ENCODE measurements at places on chromosomes 4 and X.

DNA sequence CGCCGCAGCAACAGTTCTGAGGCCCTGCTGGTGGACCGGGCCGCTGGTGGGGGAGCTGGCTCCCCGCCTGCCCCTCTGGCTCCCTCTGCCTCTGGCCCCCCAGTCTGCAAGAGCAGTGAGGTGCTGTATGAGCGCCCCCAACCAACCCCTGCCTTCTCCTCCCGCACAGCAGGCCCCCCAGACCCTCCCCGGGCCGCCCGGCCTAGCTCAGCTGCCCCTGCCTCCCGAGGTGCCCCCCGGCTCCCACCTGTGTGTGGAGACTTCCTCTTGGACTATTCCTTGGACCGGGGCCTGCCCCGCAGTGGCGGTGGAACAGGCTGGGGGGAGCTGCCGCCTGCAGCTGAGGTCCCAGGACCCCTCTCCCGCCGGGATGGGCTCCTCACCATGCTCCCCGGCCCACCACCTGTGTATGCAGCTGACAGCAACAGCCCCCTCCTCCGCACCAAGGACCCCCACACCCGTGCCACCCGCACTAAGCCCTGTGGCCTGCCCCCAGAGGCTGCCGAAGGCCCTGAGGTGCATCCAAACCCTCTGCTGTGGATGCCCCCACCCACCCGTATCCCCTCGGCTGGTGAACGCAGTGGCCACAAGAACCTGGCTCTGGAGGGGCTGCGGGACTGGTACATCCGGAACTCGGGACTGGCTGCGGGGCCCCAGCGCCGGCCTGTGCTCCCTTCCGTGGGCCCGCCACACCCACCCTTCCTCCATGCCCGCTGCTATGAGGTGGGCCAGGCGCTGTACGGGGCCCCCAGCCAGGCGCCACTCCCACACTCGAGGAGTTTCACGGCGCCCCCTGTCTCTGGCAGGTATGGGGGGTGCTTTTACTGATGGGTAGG is 6.3 kb downstream of the PRAF2 start:
- DNase-seq, result no peak

GRCh38 chrX:16215660-16216059 is 48.4 kb downstream of the MAGEB17 start:
- DNase-seq, result no peak

DNA sequence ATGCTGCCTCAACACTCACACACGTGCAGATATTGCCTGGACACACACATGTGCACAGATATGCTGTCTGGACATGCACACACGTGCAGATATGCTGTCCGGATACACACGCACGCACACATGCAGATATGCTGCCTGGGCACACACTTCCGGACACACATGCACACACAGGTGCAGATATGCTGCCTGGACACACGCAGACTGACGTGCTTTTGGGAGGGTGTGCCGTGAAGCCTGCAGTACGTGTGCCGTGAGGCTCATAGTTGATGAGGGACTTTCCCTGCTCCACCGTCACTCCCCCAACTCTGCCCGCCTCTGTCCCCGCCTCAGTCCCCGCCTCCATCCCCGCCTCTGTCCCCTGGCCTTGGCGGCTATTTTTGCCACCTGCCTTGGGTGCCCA is 14.7 kb downstream of the FGFRL1 start:
- no peak for DNase-seq

GRCh38 chrX:155956099-155956498 is 41.4 kb upstream of the IL9R start:
- no peak for DNase-seq

DNA sequence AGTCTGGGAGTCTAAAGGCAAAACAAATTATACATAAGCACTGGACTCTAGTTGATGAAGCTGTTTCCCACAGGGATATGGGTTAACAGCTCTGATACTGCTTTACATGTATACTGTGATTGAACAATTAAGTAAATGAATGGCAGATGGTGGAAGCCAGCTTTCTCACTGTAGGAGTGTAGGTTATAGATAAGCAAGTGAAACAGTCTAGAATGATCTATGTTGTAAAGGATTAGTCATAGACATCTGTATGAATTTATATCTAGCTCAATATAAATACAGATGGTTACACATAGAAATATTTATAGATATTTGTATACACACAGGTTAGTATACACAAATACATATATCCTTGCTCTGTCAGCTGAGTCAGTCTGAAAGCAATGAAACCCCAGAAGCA is 276.1 kb downstream of the PPARGC1A start:
- no peak for DNase-seq

Data from endothelial cell of umbilical vein (primary cell).